NB4 (cell line): ENCODE measurements at places on chromosomes 1 and 21.

GRCh38 chr1:20950679-20951078, 163.6 kb upstream of the HP1BP3 start:
- no peak for DNase-seq

DNA sequence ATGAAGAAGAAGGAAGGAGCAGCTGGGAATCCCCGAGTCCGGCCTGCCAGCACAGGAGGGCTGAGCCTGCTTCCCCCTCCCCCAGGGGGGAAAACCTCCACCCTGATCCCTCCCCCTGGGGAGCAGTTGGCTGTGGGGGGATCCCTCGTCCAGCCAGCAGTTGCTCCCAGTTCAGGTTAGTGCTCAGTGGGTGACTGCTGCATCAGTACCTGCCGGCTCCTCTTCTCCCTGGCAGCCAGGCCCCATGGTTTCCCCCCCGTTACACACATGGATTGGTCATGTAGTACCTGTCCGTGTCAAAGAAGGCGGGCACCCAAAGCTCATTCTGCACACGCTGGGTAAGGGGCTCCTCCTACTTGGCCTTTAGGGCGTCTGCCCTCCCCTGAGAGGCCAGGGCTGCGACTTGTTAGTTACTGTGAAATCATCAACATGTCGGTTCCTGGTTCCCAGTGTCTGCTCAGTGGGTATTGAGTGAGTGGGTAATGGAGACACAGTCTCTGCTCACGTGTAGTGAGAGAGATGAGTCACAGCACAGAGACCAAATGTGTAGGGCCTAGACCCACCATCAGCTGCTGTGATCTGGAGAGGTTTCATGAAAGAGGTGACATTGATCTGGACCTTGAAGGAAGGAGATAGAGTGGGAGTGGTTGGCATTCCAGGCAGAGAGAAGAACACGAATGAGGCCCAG, 11.5 kb downstream of the NECAP2 start:
- no peak for DNase-seq

DNA sequence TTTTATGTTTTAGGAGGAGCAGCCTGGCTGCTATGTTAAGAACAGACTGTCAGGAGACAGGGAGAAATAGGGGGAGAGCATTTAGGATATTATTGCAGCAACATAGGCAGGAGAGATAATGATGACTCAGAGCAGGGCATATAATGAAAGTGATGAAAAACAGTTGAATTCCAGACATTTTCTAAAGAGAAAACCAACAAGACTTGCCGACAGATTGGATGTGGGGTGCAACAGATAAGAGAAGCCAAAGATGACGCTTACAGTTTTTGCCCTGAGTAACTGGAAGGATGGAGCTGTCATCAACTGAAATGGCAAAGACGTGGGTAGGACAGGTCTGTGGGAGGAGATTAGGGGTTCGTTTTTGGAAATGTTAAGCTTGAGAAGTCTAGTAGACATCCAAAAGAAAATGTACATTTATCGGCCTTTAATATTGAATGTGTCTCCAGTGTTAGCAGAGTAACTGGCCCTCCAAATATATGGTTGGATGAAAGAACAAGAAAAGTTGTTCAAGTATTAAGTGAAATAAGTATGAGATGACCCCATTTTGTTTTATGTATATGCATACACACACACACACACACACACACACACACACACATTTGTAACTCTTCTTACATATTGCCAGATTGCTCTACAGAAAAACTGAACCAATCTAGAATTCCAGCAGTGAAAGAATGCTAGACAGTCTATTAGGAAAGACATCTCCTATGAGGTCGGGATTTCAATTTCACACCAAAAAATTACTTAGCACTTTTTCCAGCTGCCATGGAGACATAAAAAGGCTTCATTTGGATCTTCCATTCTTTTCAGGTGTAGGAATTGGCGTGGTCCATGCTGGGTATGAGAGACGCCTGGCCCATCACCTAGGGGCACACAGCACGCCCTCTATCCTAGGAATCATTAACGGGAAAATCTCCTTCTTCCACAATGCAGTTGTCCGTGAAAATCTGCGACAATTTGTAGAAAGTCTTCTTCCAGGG, 17.2 kb downstream of the DNAJC16 start:
- DNase-seq: no peak

- no peak for DNase-seq
Measured at GRCh38 chr1:94105581-94105952, 15.4 kb downstream of the ABCA4 start.

DNA sequence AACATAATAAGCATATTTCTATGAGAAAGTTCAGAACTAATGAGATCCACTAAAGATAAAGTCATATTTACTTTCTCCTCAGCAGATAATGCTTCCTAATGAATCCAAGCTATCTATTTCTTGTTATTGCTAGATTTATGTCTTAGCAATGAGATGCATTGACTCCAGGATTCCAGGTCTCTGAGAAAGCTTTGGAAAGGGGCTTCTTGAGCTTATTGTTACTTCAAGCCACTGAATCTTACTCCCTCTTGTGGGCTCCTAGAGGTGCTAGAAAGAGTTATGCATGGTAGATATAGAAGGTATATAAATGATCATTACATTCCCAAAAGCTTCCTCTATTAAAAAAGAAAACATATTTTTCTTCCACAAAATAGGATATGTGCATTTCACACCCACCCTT, 246.4 kb upstream of the ADAMTS5 start:
- no peak for DNase-seq

DNA sequence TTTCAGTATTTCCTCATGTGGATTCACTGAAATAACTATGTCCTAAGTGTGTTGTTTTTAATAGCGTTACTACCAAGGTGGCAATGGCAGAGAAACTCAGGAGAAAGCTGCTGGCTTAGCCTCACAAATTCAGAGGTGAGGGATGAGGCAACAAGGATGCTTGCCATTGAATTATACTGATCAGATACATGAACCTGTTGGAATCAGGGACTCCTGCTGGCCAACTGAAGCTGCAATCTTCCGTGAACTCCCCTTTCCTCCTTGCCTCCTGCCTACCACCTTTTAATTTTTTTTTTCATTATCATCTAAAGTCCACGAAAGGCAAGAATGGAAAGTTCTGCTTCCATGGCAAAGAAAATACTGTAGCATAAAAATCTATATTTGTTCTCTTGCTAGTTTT, 254.7 kb downstream of the NFIA start:
- DNase-seq: no peak

DNA sequence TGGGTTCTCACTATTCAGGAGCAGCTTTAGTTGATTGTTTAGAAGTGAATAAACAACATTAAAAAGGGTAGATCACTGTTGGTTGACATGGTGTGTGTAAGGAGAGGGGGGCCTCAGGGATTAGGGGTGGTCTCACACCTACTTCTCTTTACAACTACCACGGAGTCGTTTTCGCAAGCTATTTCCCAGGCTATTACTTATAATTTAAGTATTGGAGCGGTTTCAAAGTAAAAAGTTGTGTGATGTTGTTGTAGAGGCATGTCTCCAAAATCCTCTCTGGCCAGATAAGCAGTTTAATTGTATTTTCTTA, 1.3 kb downstream of the GPSM2 start:
- no peak for DNase-seq

DNA sequence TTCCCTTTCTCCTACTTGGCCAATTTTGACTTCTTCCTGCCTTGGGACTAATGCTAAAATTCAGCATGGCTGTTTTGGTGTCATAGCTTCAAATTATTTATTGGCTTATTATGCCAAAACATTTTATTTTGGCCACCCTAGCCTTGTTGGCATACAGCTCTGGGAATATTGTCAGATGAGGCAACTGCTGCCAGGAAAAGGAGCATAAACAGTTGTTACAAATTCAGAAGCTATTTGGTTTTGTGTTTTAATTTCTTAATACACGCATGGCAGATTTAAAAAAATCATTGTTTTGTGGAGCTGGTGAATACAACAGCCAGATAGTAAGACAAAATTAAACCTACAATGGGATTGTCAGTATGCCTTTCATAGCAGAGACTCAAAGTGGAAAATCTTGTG, 66.8 kb upstream of the BCL10 start:
- DNase-seq: no peak

DNA sequence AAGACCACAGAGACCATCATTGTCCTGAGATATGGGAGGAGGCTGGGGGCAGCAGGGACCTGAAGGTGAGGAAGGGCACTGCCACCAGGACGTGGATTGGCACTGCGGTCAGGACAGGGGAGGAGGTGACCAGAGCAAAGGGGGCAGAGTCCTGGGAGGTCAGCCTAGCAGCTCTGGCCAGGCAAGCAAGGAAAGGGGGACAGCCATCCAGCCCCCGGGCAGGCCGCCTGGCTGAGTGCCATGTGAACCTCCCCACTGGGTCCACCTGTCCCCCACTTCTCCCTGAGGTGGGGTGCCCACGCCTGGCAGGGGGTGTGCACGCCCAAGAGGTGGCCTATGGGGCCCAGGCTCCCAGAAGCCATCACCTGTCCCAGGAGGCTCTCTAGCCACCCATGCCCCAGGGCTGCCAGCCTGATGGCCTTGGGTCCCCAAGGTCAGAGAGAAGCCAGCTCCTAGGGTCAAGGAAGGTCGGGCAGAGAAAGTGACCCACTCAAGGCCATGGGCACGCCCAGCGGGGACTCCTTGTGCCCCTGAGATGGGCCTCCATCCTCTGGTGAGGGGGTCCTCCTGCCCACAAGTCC, 17.6 kb upstream of the PTTG1IP start:
- no peak for DNase-seq

GRCh38 chr1:59804301-59804700, 10.4 kb upstream of the HOOK1 start:
- DNase-seq: no peak

DNA sequence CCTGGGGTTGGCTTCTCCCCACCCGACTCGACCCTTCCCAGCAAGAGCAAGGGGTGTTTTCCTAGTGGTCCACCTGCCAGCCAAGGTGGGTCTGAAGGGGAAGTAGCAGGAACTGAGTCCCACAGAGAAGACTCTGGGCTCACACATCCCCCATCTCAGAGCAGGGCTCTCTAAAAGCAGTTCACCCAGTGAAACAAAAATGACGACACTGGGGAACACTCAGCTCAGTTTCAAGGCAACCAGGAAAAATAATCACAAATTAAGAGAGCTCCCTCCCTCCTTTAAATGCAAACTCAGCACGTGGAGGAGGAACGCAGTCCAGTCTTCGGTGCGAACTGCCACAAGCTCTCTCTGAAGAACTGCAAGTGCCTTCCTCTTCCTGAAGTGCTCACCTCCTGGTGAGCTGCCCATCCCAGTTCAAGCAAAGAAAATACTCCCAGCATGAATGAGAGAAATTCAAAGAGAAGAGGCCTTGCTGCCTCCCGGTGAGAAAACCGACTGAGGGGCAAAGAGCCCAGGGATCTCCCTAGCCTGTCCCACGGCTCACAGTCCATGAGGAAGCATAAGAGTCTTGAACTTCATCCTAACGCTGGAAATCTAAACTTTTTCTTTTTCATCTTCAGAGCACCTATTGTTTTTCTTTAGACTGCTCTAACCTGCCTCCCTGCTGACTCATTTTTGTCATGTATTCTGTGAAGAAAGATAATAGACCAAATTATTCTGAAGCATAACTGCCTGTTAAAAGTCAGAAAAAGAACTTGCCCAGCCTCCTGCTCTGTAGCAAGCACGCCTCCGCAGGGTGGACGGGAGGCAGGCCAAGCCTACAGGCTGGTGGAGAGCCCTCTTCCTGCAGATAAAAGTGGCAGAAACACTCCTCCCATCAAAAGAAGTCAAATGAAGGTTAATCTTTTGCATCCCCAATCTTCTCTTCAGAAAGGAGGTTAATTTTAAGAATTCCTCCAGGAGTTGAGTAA, 281.4 kb downstream of the HHIPL2 start:
- no peak for DNase-seq

DNA sequence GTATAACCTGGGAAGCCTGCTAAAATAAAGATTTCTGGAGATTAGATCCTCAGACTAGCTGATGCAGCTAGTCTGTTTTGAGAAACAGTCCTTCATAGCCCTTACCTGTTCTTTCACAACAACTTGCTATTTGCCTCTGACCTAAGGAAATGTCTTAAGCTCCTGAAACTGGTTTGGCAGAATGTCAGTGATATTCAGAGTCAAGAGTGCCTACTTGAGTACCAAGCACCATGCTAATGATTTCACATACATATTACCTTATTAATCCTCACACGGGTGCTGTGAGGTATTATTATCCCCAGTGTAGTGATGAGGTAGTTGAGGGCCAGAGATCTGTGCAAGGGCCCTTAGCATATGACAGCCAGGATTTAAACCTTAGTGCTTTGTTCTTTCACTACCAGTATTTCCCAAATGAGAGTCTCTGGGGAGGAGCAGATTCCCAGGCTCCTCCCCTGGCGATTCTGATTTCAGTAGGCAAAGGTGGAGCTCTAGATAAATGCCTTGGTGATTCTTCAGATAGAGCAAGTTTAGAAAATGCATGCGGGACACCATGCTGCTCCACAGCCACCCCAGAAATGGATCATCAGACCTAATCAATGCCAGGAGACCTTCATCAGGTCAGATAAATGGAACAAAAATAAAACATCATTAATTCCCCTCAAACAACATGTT, 47.4 kb upstream of the WNT2B start:
- DNase-seq: no peak

- no peak for DNase-seq
Measured at GRCh38 chr1:43537423-43538142, 6.9 kb downstream of the PTPRF start.

GRCh38 chr1:221636967-221637366, 104.9 kb downstream of the DUSP10 start:
- no peak for DNase-seq

DNA sequence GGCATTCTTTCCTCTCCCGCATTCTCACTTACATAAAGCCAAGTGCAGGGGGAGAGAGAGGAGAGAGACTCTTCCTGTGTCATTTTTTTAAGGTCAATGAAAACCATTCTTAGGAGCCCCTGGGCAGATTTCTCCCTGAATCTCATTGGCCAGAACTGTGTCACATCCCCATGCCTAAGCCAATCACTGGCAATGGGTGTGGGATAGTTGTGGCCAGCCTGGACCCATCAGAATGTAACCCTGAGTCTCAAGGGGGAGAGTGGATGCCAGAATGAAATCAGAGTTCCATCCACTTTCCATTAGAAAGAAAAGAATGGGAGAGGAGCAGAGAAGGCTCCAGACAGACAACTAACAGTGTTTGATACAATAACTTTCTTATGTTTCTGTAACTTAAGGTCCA, 31.2 kb upstream of the COQ8A start:
- DNase-seq: no peak

DNA sequence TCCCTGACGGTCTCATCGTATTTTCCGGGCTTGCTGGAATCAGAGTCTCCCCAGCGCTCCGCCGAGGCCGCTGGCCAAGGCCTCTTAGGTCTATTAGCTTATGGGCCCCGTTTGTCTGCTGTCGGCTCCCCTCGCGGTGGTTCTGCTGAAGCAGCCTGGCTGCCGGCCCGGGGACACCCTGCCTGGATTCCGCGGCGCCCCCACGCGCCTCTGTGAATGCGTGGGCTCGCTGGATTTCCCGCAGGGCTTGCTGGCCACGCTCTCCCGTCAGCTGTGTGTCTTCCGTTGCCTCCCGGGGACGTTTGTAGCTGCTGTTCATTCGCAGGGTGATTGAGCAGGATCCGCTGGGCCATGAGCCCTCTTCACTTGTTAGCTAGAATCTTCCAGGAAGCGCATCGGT, 8.4 kb downstream of the LRRC3 start:
- DNase-seq: no peak
